ENCODE measurements at places on chromosomes 16 and 17. TPM values are rescaled to one million over a fixed set of nuclear protein-coding genes. Genes with fewer than 3 reads are reported as not detected.

Gene HBA1
- total RNA-seq = 6.5 TPM

Gene ATP1B2
- not detected for total RNA-seq

GRCh38 chr17:17993366-17993765, 20.7 kb downstream of the DRC3 start:
- DNase-seq = no peak

Gene HLF
- total RNA-seq = 22.5 TPM

DNA sequence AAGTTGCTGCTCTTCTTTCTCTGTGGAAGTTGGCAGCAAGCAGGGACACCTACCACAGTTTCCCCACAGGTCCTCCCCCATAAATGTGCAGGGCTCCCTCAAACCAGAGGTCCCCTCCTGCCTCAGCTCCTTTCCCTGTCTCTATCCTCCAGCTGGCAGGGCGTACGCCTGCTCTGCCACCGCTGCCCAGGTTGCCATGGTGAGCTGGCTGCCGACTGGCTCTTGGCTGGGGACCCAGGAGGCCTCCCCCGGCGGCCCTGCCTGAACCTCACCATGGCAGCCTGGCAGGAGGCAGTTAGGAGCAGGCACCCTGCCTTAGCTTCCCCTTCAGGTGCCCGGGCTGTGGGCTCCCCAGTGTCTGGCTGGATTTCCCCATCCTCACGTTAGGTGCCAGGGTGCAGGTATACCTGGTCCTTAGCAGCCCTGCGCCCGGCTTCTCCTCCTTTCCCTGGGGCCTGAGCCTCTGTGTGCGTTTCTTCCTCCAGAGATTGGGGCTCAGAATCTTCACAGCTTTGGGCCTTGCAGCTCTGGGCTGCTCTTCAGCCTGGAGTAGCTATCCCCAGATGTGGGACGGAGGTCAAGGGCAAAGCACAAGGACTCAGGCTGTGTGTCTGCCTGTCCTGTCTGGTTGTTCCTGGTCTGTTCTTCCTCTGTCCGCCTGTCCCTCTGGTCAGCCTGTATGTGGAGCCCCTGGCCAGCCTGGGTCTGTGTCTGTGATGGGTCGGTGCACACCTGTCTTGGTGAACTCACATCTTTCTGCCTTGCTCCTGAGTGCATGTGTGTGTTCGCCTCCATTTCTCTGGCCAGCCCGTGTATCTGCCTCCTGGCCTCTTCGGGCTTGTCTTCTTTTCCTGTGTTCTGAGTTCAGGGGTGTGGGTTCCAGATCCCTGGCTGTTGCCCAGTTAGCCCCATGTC, 15.7 kb downstream of the GJD3 start:
- no peak for DNase-seq

GRCh38 chr17:30922235-30923030, 688 bp downstream of the ADAP2 start:
- no peak for DNase-seq

DNA sequence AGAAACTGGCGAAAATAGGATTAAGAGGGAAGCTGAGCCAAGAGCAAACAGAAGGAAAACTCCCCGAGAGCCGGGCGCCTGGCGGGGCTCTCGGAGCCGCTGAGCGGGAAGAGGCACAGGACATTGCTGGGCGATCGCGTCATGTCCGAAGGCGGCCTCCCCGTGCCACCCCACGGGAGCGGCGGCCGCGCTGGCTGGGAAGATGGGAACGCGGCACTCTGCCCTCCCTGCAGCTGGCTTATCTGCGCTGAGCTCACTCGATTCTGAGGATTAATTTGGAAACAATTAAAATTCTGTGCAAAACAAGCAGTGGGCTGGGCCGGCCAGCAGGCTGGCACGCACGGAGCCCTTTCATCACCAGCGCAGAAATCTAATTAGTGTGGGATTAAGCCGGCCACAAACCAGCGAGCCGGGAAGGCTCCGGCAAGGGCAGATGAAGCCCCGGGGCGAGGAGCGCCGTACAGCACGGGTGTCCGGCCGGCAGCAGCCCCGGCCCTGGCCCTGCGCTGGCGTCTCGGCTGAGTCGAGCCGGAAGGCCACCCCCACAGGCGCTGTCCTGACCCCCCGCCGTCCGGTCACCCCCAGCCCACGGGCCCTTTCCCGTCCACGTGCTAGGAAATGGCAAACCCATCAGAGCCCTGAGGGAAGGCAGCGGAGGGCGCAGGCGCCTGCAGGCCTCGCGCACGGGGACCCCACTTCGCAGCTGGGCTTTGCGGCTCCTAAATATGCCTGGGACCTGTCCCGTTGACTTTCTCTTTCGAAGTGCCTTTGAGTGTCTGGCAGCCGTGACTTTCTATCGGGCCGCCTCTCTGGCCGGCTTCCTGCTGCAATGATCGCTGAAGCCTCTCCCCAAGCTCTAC, 37.9 kb downstream of the SOX8 start:
- DNase-seq = no peak

DNA sequence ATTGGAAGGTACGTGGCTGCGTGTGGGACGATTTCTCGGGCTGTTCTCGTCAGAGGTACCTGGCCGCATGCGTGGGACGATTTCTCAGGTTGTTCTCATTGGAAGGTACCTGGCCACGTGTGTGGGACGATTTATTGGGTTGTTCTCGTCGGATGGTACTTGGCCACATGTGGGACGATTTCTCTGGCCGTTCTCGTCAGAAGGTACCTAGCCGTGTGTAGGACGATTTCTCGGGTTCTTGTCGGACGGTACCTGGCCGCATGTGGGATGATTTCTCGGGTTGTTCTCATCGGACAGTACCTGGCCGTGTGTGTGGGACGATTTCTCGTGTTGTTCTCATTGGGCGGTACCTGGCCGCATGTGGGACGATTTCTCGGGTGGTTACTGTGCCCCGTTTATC, 50.1 kb upstream of the GNG13 start:
- DNase-seq = no peak

GRCh38 chr17:67260170-67260987, 15.4 kb upstream of the HELZ start:
- DNase-seq = no peak

Gene ALOXE3
- not detected for total RNA-seq

DNA sequence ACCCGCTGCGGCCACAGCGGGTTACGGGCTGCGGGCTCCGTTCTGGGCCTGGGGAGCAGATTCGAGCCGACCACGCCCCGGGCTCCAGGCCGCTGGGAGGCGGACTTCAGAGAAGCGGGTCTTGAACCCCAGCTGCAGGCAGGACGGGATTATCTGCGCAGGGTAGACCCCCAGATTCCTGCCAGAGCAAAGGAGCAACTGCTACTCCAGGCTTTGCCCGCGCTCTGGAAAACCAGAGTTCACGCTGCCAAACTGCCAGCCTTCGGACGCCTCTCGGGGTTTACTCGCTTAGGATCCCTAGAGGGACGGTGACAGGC, 301 bp upstream of the ULK2 start:
- DNase-seq = no peak

- DNase-seq = no peak
These were observed 6.4 kb downstream of the PDK2 start for GRCh38 chr17:50101346-50102163.

DNA sequence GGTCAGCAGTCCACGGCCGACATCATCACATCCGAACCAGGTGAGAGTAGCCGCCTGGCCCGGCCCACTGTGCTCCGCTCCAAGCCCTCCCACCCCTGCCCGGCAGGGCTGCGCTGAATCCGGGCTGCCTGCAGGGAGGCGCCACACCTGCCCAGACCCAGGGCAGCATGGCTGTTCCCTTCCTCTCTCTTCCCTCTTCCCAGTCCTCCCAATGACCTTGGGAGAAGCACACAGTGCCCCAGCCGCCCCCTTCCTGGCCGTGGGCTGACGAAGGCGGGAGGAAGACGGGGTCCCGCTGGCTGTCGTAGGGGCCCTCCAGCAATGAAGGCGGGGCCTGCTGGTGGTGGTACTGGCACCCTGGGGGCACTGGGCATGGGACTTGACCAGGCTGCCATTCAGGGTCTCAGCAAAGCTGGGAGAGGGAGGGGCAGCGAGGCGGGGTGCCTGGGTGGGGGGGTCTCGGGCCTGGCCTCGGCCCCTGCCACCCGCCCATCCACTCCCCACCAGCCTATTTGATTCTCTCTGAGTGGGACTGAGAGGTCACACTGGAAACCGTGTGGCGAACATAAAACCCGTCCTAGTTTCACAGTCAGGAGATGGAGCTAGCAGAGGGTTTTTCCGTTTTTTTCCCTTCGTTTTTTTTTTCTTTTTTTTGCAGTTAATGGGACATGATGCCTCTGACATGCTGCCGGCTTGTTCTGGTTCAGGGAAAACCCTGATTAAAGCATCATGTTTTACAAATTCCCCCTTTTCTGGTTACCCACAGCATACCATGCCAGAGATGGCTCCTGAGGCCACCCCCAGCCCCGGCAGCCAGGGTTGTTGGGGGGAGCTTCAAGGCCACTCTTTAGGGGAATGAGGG, 50.6 kb downstream of the BAHCC1 start:
- no peak for DNase-seq

DNA sequence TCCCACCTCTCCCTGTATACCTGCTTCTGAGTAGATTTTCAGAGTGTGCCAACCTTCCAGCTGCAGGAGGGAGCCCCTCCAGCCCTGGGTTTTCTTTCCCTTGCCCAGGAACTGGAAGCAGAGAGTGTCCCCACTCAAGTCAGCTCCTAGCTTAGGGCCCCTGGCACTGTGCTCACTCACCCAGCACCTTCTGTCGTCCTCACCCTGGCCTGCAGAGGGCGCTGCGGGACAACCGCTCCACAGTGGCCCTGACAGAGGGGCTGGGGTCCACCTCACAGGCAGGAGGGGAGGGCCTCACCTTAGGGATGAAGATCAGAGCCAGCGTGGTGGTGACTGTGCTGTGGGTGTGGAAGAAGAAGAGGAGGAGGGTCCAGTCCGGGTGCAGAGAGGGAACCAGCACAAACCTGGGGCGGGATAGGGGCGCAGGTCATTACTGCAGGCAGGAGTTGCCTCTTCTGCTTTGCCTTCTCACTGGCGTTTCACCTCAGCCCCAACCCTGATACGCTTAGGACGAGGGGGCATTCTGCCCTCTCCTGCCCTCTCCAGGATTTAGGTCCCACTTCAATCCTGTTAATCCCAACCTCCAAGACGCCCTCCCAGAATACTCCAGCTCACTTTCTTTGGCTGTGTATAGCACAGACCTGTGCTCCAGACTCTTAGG, 10.0 kb downstream of the GPR179 start:
- no peak for DNase-seq

Gene SEPTIN12
- total RNA-seq = not detected

- no peak for DNase-seq
These were observed 1.4 kb downstream of the YPEL2 start for GRCh38 chr17:59332749-59333377.

Gene OR1F1
- not detected for total RNA-seq

- no peak for DNase-seq
These were observed 73.7 kb downstream of the C16orf95 start for GRCh38 chr16:87243478-87243877.

Gene GGNBP2
- 174 TPM for total RNA-seq

- no peak for DNase-seq
These were observed 7.7 kb downstream of the HSDL1 start for GRCh38 chr16:84137287-84137686.

DNA sequence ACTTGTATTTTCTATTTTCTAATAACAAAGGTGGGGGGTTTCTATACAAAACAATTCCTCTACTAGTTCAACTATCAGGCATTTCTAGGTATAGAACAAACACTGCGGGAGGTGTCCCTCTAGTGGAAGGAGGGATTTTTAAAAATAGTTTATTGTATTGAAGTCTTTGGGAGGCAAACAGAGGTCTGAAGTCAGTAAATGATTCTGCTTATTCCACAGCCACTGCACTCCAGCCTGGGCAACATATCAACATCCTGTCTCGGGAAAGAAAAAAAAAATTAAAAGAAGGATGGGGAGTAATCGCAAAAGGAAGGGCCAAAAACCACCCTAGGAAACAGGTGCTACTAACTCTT, 648 bp upstream of the ERCC4 start:
- no peak for DNase-seq

DNA sequence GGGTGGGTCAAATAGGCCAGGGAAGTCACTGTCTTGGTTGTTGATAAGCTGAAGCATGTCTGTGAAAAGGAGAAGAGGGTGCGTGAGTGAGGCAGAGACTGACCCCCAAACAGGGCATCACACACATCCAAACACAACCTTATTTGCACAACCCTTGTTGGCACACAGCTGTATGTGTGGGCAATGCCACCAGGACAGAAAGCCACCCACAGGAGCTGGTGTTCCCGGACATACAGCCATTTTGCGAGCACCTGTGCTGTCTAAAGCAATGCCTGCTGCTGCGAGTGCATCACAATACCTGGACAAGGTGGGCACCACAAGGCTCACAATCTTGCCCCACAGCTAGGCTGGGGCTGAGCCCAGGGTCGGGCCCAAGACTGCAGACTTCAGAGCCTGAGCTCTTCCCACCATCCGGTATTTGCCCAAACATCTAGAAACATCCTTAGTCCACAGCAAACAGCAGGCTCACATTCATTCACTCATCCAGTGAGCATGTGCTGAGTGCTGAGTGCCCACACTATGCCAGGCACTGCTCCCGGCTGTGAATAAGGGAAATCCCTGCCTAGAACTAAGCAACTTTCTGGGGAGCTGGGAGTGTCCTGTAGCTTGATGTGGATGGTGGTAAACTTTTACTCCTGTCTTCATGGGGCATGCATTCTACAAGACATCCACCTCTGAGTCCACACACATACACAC, 16.2 kb downstream of the SREBF1 start:
- DNase-seq = no peak

DNA sequence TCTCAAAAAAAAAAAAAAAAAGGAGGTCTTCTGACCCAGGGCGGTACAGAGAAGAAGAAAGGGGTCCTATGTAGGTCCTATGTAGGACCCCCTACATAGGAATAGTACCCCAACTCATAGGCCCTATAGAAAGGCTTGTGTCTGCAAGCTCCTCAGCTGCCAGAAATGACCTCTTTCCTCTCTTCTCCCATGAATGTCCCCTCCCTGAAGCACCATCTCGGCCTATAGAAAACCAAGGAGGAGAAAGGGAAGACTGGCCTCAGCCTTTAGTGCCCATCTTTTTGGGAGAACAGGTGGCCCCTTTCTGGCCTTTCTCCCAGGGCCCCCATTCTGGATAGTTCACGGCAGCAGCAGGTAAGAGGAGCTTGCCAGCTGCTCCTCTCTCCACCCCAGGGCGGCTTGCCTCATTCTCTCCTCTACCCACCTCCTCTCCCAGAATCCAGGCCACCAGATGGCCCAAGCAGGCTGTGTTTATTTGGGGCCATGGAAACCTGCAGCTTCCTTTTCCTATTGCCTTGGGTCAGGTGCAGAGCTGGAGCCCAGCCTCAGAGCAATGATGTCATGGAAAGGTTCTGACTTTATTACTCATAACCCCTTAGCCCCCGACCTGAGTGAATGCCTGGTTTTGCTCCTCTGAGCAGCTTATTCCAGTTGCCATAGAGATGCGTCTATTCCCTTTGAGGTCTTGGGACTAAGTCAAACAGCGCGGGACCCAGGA, 1.6 kb upstream of the MRPL58 start:
- no peak for DNase-seq

GRCh38 chr16:54121539-54122295, 164.9 kb downstream of the IRX3 start:
- no peak for DNase-seq

- no peak for DNase-seq
These were observed 10.2 kb downstream of the ATP2C2 start for GRCh38 chr16:84378567-84378966.

DNA sequence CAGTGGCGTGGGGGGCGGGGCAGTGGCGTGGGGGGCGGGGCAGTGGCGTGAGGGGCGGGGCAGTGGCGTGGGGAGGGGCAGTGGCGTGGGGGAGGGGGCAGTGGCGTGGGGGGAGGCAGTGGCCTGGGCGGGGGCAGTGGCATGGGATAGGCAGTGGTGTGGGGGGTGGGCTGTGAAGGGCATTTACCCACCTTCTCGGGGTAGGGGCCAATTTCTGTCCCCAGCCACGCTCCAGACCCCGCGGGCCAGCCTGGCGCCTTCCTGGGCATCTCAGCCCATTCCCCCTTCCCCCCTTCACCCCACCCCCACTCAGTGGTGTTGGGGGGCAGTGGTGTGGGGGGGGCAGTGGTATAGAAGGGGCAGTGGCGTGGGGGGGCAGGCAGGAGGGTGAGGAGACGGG, 92.7 kb downstream of the LITAF start:
- DNase-seq = no peak

Gene ZNF778
- total RNA-seq = 8.1 TPM

All from T-helper 17 cell (primary cell).